Hair follicle dermal papilla cell (primary cell): ENCODE measurements at places on chromosomes 16 and 17. TPM values are rescaled to one million over a fixed set of nuclear protein-coding genes. Genes with fewer than 3 reads are reported as not detected.

PHOSPHO1 gene
- not detected in 2 replicates for total RNA-seq

TP53TG3F gene
- total RNA-seq, result 0.24 TPM in 1 of 2 replicates, not detected in the other

HOXB1 gene
- total RNA-seq, result not detected in 2 replicates

TMEM100 gene
- total RNA-seq, result 1.3 and 2.3 TPM in 2 replicates

EVPLL gene
- total RNA-seq, result not detected in 2 replicates

PDPR gene
- total RNA-seq, result 30.0 and 30.6 TPM in 2 replicates

MT4 gene
- total RNA-seq, result not detected in 2 replicates

QRICH2 gene
- 1.8 and 3.9 TPM in 2 replicates for total RNA-seq

NDUFB10 gene
- 63.9 and 89.5 TPM in 2 replicates for total RNA-seq

TNFRSF17 gene
- not detected in 2 replicates for total RNA-seq

EFNB3 gene
- 3.2 and 5.2 TPM in 2 replicates for total RNA-seq

CDC6 gene
- total RNA-seq, result 2.3 and 2.9 TPM in 2 replicates

PDE6G gene
- not detected in 2 replicates for total RNA-seq

TEKT5 gene
- not detected in 2 replicates for total RNA-seq
